ENCODE measurements at places on chromosomes 5 and 9.

DNA sequence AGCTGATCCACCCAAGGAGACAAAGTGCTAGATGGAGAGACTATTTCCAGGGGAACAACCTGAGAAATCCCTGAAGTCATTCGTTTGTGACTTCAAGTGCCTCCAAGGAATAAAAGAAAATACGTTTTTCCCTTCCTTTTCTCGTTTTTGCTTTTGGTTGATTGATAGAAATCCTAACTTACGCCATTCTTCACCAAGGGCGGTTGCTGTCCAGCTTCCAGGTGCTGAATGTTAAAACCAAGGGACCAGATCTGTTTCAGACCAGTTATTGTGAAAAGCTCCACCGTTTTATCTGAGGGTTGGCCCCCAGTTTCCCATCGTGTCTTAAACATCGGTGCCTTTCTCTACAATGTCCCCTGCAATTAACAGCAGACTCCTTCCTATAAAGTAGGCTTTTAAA, 600.7 kb upstream of the SGCD start:
- DNase-seq = no peak

GRCh38 chr9:120730654-120731514, 16.6 kb upstream of the MEGF9 start:
- no peak for DNase-seq

DNA sequence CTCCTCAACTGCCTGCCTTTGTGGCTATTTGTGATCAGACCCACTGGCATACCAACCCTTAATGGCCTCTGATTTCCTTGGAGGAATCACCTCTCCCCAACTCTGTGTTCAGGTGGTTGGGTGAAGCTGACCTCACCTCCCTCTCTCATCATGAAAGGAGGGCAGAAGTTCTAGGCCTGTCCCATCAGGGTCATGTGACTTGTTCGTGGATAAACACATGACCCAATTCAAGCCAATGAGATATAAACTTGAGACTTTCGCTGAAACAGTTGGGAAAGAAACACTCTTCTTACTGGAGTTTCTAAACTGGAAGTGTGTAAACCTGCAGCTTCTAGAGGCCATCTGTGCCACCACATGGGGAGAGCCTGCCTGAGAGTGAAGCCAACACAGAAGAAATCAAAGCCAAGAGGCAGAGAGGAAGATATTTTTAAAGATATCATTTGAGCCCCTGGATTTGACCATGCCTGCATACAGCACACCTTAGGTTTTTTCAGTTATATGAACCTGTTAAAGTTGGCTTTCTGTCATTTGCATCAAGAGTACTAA, 5.8 kb downstream of the GABBR2 start:
- no peak for DNase-seq

DNA sequence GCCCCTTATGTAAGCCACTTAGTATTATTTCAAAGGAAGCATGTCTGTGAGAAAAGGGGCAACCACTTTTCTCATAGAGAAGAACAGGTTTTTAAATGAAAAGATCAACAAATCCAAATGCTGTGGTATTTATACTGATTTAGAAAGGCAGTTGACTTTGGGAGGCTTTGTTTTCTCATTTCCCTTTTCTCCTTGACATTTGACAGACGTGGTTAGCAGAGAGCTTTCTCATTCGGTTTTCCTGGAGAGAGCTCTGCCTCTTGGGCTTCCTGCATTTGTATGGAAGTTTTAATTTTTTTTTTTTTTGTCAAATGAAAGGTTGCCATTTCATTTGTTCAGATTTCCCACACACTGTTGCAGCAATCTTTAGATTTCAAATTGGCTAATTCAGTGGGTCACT, 62.5 kb downstream of the EXOSC2 start:
- DNase-seq = no peak

GRCh38 chr9:109972026-109972882, 192.3 kb downstream of the PALM2AKAP2 start:
- DNase-seq = no peak

DNA sequence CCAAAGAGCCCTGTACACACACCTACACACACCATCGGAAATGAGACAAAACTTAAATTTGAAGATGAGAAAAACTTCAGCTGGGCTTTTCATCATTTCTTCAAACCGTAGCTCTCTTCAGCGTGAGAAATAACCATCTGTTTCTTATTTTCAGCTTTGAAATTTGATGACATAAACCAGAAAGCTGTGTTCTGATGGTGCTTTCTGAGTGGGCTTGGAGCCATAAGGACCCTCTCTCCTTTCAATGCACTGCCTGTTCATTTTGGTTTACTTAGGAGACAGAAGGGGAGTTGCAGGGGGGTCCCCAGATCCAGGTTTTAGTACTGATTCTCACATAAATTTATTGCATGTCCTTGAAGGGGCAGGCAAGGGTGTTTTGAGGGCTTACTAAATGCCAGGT, 9.5 kb downstream of the FBXO10 start:
- DNase-seq = no peak

DNA sequence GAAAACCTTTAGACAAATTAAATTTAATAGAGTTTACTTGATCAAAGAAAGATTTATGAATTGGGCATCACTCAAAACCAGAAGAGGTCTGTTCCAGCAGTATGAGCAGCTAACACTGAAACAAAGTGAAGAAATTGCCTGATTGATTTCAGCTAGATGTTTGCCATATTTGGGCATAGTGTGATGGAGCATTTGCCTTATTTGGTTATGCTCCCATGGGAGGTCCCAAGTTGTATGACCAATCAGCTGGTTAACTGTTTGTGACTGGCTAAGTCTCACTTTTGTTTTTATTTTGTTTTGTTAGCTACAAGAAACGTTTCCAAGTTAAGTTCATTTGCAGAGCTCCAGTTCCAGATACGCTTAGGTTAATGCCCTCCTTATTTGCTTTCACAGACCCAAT, 53.3 kb upstream of the LMNB1 start:
- no peak for DNase-seq

DNA sequence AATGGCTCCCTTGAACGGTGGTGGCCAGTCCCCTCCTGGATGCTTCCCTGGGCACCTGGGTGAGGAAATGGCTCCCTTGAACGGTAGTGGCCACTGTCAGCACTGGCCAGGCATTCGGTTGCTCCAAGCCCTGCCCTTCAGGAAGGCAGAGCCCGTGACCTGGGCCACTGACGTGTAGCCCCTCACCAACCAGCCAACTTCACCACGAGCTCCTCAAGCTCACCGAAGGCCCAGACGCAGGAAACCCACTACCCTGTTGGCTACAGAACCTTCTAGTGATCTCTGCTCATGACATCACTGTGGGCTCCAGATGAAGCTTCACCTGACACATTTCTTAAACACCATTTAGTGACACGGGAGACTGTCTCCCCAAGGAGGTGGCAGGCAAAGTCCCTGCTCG, 9.2 kb downstream of the SLC6A3 start:
- DNase-seq = no peak

GRCh38 chr5:157511651-157512644, 51.9 kb downstream of the NIPAL4 start:
- peak; percentile 25 for DNase-seq

GRCh38 chr5:23588841-23589326, 81.5 kb downstream of the PRDM9 start:
- no peak for DNase-seq

DNA sequence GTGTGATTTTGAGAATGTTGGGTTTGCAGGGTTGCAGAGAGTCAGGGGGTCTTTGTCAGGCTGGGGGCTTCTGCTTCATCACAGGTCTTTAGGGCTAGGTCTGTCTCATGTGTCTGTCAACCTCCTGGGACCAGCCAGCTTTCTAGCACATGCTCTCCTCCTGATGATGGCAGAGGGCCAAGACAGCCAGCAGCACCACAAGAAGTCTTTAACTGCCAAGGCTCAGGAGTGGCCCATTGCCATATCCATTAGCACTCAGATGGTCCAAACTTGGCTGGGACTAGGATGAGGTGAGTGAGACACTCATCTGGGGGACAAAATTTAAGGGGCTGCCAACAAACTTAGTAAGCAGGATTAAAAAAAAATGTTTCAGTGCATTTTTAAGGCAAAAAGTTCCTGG, 384.2 kb upstream of the CDH10 start:
- no peak for DNase-seq

DNA sequence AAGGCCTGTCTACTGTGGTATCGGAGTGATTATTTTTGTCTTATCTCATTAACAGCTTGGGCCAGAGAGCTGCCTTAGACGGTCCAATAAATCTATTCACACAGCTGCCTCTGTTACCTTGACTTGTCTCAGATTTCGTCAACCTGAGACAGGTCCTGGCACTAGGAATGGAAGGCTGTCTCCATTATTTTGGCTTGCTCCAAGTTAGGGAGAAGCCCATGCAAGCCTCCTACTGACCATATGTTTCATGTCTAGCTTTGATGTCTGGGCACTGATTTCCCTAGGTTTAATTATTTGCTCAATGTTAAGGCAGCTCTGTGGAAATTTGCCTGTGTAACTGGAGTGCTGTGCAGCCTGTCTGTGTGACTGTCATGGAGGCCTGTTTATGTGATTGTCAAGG, 12.4 kb upstream of the RALGPS1 start:
- no peak for DNase-seq

GRCh38 chr5:143636931-143637528, 174.9 kb upstream of the HMHB1 start:
- peak; percentile 7 for DNase-seq

GRCh38 chr5:151592855-151593408, 1.8 kb upstream of the FAT2 start:
- no peak for DNase-seq

- DNase-seq = no peak
Observed at GRCh38 chr5:140143521-140144258, 18.0 kb downstream of the IGIP start.

GRCh38 chr5:74177961-74178360, 462.6 kb downstream of the ENC1 start:
- no peak for DNase-seq

- DNase-seq = no peak
Observed at GRCh38 chr5:143435210-143435657, 31.7 kb upstream of the NR3C1 start.

DNA sequence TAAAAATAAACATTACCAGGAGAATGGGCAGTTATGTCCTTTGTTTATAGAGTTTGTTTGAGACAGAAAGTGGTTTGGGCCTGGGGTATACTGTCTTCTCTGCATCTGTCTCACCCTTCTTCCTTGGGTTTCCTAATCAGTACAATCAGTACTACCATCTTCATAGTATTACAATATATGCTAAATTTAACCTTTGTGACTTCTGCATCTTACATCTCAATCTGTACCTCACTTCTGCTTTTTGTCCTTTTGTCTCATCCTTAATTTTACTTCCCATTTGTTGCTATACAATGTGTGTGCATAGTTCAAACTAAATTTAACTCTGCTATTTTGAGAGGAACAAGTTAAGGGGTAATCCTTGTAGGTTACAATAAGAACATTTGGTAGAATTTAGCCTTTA, 19.6 kb downstream of the FBXO38 start:
- no peak for DNase-seq

DNA sequence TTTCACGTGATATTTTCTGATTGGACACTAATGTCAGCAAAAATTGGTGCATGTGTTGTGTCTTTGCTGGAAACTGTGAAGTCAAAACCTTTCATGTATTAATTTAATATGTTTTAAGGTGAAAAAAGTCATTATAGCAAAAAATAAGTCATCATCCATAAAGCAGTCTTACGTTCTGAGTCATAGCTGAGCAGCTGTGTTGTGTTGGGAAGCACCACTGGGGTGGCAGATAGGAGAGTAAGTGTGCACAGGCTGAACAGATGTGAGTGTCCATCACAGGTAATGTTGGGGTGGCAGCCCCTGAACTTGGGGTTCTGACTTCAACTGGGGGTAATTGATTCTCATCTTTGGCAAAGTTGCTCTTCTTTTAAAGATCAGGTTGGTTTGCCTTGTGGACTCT, 156.8 kb downstream of the NXNL2 start:
- no peak for DNase-seq

DNA sequence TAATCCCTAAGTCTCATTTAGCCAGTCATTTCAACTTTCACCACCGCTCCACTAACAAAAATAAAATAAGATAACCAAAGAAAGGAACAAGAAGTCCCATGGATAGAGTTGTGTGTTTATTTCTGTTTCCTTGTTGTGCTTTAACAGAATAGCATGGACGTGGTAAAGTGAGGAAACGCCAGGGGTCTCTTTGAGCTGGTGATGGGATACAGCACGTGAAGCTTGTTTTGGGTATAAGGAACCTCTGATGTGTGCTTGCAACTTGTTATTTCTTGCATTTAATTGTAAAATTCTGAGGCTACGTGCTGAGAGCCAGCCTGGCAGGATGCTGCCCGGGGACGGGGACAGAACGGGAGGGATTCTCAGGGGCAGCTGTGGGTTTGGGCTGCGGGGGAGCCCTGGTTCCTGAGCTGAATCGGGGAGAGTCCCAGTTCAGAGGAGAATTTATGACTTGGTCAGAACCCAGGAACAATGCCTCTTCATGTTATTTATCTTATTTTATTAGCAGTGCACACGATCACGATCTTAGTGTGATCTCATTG, 63.4 kb downstream of the ANKRD33B start:
- DNase-seq = no peak

DNA sequence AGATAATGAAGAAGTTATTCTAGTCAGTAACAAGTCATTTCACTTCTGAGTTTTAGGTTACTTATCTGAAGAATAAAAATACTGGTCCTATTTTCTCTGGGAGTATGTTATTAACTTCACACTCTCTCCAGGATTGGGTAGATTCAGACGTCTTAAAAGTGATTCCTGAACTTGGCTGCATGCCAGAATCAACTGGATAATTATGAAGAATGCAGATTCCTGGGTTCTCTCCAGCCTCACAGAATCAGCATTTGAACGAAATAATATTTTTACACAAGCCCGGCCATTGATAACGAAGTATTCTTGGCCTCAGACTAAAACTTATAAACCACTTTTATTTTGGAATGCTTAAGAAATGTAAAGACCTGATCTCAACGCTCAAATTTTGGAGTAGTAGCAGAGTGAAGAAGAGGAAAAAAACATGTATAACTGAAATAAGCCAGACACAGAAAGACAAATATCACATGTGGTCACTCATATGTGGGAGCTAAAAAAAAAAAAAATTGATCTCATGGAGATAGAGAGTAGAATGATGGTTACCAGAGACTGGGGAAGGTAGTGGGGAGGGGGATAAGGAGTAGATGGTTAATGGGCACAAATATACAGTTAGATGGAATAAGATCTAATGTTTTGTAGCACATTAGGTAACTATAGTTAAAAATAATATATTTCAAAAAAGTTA, 507.3 kb downstream of the ISL1 start:
- no peak for DNase-seq
